ENCODE measurements at places on chromosomes 4 and X. TPM values are rescaled to one million over a fixed set of nuclear protein-coding genes. Genes with fewer than 3 reads are reported as not detected.

ADRA2C gene
- 2.2 TPM for total RNA-seq

CT55 gene
- total RNA-seq: not detected

EGFL6 gene
- total RNA-seq: 0.32 TPM

GPR119 gene
- not detected for total RNA-seq

TMEM131L gene
- total RNA-seq: 4.7 TPM

ASB5 gene
- total RNA-seq: 7.4 TPM

DNA sequence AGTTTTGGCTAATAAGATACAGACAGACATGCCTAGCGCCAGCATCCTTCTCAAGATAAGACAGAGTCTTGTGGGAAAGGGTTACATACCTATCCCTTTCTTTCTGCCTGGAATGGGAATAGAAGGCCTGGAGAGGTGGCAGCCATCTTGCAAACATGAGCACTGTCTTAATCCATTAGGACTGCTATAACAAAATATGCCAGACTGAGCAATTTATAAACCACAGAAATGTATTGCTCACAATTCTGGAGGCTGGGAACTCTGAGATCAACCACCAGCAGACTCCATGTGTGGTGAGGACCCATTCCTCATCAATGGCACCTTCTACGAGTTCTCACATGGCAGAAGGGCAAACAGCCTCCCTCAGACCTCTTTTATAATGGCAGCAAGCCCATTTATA lies 26.5 kb upstream of the NEIL3 start:
- no peak for DNase-seq

DNA sequence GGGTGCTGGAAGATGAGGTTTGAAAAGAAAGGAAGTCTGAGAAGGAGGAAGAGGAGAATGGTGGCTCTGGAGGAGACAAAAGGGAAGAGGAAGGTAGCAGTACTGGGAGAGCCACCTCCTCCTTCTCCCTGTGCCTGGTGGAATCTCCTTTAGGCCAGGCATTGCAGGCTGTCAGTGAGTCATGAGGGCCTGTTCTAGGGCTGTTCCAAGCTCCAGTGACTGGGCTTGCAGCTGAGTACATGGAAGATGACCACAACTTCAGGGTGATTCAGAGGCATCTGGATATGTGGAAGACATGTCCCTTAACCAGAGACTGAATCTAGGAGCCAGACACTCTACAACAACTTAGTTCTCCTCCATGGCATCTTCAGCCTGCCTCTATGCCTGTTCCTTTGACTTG lies 107.8 kb downstream of the EFNB1 start:
- DNase-seq: peak; percentile 69

- no peak for DNase-seq
Observed at GRCh38 chrX:44330227-44330626, 13.2 kb downstream of the EFHC2 start.

- no peak for DNase-seq
Observed at GRCh38 chr4:99827857-99828256, 11.2 kb downstream of the DAPP1 start.

GRCh38 chr4:3330707-3331106 lies 37.9 kb downstream of the RGS12 start:
- no peak for DNase-seq

DNA sequence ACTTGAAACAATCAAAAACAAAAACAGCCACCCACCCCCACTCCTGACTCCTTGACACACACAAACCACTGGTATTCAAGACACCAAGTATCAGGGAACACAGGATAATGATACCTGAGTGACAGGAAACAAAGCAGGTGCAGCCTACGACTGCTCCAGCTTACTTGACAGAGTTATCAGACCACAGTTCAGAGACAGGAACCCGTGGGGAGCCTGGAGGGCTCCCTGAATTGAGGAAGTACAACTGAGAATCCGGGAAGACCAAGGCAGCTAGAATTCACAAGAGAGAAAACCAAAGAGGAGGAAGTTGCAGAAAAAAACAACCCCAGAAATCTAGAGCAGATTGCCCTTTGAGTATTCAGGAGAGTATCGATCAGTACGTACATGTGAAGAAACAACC lies 20.5 kb downstream of the COMMD8 start:
- DNase-seq: no peak

GRCh38 chr4:82429728-82430192 lies 502 bp downstream of the HNRNPDL start:
- DNase-seq: no peak

DNA sequence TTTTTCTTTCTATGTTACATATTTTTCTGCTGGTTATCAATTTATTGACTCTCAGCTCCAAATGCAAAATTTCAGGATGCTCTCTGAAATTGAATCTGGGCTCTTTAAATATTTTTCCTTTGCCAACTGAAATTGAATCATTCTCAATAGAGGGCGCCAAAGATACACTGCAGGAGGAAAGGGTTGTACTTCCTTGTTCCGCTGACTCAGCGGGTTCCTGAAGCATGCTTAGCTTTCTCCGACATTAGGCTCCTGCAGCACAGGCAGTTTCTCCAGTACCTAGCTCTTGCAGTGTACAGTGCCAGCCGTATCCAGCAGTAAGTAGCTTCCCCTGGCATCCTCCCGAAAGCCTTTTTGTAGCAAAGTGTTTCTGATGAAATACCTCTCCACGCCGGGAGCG lies 28.8 kb upstream of the CFAP47 start:
- DNase-seq: no peak

DNA sequence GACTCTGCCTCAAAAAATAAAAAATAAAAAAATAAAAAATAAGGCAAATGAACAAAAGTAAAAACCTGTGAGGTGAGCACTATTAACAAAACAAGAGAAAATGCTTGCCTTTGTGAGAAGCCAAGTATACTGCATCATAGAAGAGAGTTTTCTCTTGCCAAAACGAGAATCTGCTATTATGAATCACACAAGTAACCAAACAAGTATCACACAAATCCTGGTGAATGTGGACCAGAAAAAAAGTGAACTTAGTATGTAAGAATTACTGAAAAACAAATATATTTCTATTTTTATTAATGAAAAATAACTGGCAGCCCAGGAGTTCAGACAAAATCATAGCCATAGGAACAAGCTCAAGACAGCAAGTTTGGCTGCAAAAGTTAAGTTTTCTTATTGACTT lies 193.5 kb downstream of the PDGFC start:
- DNase-seq: no peak

DNA sequence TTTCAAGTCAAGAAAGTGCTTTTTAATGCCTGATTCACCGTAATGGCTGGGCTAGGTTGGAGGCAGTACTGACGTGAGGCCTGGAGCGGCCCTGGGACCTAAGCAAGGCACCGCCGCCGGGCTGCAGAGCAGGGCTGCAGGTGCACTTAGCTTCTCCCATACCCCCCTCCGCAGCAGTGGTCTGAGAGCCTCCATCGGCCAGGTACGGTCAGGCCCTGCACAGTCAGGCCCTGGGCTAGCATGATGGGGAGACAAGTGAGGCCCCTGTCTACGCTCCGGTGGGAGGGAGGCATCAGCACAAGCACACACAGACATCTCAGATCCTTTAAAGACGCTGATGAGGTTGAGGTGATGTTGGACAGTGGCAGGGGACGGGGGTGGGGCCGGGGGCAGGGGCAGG lies 4.7 kb downstream of the MAEA start:
- no peak for DNase-seq

GRCh38 chr4:180664766-180665368 lies 1578.3 kb upstream of the TENM3 start:
- DNase-seq: peak; percentile 76

GRCh38 chr4:166460769-166461550 lies 587.9 kb downstream of the TLL1 start:
- DNase-seq: no peak

GRCh38 chr4:145776208-145776607 lies 96.3 kb downstream of the C4orf51 start:
- DNase-seq: no peak

GRCh38 chr4:156242390-156242789 lies 288.7 kb upstream of the CTSO start:
- peak; percentile 25 for DNase-seq

DNA sequence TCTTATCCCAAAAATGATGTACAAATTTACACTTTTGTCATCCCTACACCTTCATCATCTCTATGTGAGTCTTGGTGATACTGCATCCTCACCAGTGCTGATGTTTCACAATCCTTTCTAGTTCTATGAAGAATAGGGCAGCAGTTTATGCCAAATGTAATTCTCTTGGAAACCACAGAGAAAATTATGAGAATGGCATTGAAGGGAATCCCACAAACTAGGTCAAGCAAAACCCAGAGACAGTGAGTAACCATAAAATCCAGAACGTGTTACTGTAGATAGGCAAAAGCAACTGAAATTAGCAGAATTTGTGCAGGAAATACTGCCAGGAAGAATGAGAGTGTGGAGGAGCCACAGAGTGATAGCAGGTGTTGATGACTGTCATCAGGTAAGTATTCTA lies 24.5 kb downstream of the IL15 start:
- no peak for DNase-seq

GRCh38 chr4:65482410-65482809 lies 187.9 kb downstream of the EPHA5 start:
- peak; percentile 5 for DNase-seq

DNA sequence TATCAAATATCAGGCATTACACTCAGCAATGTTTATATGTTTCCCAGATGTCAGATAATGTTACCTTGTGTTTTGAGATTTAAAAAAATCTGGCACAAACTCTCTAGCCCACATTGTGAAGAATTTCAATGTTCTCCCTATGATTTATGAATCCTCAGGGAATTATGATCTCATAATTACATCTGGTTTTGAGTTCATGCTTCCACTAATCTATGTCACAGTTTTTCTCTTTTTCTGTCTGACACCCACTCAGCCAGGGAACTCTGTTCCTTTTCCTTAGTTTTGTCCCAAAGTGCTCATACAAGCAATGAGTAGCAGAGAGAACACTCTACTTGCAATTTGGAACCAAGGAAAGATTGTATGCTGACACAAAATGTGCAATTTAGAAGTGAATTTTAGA lies 212.1 kb upstream of the POF1B start:
- no peak for DNase-seq

- no peak for DNase-seq
Observed at GRCh38 chr4:151992332-151993154, 231.7 kb upstream of the GATB start.

- no peak for DNase-seq
Observed at GRCh38 chrX:31500921-31501320, 429.1 kb upstream of the FTHL17 start.

DNA sequence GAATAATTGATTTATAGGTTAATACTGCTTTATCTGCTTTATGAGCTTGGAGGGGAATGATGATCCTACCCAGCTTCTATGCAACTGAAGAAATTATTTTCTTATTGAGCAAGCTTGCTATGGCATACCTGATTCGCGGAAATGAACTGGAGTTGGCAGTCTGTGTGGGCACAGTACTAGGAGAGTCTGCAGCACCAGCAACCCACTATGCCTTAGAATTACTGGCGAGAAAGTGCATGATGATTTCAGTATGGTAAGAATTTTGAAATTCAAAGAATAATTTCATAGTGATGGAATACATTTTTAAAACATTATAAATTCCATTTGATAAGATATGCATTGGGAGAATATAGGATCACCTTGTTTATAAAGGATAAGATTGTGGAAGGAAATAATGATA lies 32.3 kb downstream of the SPATA4 start:
- DNase-seq: no peak

DNA sequence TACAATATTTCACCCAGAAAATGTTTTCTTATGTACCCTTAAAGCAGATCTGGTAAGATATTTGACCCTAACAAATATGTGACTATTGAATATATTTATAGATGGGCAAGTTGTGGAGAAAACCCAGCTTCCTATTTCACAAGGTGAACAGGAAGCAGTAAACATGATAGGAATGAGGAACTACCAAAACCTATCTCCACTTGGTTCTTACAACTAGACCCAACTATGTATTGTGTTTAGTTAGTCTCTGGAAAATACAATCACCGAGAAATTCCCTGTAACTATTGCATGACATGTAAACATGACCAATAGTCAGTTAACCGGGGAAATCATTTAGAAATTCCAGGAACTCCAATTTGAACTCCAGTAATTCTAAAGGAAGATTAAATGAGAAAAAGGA lies 8.4 kb upstream of the RXFP1 start:
- DNase-seq: no peak

GRCh38 chr4:186725469-186726425 lies 2.1 kb upstream of the FAT1 start:
- DNase-seq: peak; percentile 90

All from fibroblast of villous mesenchyme (primary cell).